Stimulated activated CD4-positive, alpha-beta T cell treated with anti-CD3 and anti-CD28 coated beads, Interleukin-15, amount 100 ng/mL, for 1 hour (primary cell): ENCODE measurements at places on chromosomes 2 and 18.

DNA sequence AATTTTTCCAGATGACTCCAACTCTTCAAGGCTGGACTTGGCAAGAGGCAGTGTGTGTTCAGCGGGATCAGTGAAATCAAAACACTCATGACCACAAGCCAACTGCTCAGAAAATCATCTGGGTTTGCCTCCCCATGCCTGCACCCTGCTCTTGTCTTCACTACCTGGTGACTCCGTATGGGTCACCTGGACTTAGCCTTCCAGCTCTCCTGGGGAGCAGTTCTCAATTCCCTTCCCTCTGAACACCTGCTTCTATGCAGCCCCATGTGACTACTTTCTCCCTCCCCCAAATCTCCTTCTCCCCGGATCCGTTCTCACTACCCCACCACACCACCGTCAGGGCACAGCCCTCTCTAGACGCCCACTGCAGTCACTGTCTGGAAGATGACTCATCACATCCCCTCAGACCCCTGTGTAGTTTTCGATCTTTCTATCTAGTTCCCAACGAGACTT lies 130.2 kb upstream of the ID2 start:
- DNase-seq = no peak

DNA sequence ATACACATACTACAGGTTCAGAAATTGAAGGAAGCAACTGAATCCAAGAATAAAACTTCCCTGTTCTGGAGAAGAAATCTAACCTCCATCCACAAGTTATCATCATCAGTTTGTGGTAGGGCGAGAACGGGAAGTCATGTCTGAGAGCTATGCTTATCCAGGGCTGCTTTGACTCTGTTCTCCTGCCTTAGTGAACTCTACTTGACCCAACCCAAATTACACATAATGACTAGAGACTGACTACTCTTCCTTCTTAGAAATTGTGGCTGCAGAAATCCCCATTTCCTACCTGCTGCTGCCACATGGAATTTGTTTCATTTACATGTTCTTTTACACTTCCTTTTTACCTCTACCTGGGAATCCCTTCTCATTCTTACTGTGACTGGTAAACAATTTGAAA lies 1102.6 kb upstream of the PIK3C3 start:
- no peak for DNase-seq

DNA sequence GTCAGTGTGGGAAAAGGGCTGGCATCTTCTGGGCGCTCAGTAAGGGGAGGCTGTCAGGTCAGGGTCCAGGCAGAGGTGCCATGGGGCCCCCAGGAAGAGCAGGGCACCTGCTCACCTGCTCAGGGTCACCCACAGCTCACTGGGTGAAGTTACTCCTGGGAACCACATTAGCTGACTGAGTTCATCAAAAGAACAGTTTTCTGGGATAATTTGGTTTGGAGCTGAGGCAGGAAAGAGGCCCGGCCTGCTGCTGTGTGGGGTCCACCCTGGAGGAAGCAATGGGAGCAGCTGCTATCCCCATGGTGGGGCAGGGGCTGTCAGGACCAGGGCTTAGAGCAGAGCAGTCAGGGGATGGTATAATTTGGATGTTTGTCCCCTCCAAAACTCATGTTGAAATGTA lies 97.2 kb upstream of the GPC1 start:
- no peak for DNase-seq

DNA sequence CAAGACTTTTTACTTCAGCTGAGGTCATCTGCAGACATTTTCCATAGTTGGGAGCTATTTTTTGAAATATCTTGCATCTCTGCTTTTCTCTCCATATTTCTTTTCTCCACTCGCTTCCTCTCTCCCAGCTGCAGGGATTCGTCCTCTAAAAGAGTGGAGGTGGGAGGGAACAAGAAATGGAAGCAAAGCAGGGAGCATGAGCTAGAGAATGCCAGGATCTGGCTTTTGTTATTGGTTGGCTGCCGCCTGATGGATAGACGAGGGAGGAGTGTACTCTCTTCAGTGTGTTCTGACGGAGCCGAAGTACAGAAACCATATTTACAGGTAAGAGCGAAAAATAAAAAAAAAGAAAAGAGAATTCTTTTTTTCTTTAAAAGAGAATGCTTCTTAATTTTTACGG lies at the start of gene CSRNP3:
Gene CSRNP3 (plus strand): TSS at position 282 of the 400 bp plus-strand sequence. CDS start 125,368 bp downstream, outside the sequence.
- no peak for DNase-seq
